Ascending aorta (tissue), 2 donors: ENCODE measurements at places on chromosomes 1 and 21.

DNA sequence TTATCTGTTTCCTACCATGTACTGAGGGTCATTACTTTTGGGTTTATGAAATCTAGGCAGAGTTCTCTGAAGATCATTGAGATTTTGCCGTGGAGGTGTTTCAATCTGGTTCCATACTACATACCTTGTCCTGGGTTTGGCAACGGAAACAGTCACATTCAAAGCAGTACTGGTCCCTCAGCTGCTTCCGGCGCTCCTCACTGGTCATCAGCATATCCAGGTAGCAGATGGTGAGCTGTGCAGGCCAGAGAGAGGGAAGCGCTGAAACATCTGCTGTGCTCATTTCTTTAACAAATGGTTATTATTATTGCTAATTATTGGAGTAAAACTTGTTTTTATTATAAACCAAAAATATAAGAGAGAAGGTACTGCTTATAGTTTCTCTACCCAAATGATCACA is 591.7 kb downstream of the SMYD3 start:
- no peak for DNase-seq

GRCh38 chr1:19414515-19415121 is 70.7 kb downstream of the CAPZB start:
- no peak for DNase-seq

GRCh38 chr1:210061992-210062391 is 124.0 kb downstream of the SYT14 start:
- no peak for DNase-seq

- no peak for DNase-seq
Measured at GRCh38 chr1:182083851-182084486, 22.5 kb upstream of the ZNF648 start.

GRCh38 chr1:33637846-33638440 is 165.5 kb downstream of the ZSCAN20 start:
- DNase-seq = no peak

- peak; percentile 78 for DNase-seq
Measured at GRCh38 chr1:34858901-34859445, 576 bp downstream of the SMIM12 start.

DNA sequence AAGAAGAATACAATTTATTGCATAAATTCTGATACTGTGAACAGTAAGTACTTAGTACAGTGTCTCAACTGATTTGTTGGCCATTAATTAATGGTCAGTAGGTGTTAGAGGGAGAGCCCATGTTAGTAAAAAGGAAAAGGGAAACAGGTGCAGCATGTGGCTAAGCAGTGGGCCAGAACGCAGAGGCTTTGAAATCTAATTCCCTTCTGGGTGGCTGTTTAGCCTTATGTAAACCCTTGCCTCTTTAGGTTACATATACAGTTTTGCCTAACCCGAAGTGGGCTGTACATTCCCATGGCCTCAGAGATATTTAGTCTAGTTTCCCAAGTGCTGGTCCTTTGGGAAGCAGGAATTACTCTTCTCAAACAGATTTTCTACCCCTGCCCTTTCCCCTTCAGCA is 43.5 kb upstream of the BCL9 start:
- DNase-seq = no peak

- DNase-seq = no peak
Measured at GRCh38 chr1:62906428-62906886, 122.5 kb downstream of the ATG4C start.
